ENCODE measurements at places on chromosomes 1 and 21.

DNA sequence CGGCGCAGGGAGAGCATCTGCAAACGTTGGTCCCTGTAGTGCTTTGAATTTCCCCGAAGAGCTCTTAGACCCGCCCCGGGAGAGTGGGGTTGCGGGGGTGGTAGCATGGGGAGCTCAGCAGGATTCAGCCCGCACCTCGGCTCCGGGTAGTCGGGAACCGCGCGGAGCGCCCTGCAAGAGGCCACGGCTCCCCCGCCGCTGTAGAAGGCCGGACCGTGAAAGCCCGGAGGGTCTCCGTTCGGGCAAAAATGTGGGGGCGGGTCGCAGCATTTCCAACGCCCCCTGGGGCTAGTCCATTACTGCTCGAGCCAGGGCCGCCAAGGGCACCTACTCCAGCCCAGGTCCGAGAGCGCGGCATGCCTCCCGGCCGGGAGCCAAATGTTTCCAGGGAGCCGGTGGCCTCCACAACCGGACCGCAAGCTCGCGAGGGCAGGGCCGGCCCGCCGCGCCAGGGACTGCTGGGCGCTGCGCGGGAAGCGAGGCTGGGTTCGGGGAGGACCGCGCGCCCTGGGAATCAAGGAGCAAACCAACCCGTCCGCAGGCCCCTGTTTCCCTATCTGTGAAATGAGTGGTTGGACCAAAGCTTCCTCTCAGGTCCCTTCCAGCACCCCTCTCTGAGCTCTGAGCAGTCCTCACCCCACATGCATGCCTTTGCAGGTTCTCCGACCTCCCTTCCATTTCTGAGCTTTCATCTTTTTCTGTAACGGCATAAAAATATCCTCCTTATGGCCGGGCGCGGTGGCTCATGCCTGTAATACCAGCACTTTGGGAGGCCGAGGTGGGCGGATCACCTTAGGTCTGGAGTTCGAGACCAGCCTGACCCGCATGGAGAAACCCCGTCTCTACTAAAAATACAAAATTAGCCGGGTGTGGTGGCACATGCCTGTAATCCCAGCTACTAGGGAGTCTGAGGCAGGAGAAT, 775 bp upstream of the TMEM63A start:
- no peak for DNase-seq

DNA sequence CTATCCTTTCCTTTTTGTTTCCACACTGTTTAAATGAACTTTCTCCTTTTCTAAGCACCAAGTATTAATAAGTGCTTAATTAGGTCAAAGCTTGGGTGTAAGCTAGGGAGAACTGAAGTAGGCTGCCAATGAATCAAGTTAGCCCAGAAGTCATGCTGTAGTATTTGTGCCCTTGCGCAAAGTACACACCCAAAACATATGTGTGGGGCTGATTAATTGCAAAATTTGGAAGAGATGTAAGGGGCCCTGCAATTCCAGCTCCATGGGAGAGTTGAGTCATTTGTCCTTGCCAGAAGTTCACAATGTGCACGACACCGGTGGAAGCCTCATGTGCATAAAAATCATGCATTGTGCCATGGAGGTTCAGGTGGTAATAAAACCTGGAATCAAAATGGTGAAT, 18.6 kb upstream of the NTNG1 start:
- DNase-seq: no peak

- no peak for DNase-seq
These were observed 6.5 kb downstream of the IRF2BP2 start for GRCh38 chr1:234603221-234604204.

DNA sequence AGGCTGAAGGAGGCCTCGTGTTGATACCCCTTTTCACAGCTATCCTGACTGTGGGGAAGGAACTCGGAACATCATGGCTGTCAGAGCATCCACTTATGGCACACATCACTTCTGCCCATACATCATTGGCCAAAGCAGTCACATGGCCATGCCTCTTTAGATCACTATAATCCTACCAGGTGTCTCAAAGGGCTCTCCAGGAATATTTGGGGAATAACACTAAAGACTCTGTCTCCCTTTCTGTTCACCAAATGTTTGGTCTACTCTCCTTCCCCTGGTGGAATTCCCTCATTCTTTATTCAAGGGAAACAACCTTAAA, 3.0 kb upstream of the JUN start:
- no peak for DNase-seq

DNA sequence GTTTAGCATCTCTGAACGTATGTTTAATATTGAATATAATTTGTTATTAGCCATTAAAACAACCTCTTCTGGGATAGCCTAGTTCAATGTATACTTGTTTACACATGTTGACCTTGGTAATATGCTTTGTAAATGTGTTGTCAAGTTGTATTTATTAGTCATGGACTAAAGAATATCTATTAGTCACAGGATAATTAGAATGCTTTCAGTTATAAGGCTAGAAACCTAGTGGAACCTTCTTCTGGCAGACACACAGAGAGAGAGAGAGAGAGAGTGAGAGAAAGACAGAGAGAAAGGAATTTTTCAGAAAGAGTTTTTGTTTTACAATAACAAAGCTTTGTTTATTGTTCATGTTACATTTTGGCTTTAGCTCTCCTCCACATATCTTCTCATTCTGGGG, 181.1 kb upstream of the APP start:
- DNase-seq: no peak

DNA sequence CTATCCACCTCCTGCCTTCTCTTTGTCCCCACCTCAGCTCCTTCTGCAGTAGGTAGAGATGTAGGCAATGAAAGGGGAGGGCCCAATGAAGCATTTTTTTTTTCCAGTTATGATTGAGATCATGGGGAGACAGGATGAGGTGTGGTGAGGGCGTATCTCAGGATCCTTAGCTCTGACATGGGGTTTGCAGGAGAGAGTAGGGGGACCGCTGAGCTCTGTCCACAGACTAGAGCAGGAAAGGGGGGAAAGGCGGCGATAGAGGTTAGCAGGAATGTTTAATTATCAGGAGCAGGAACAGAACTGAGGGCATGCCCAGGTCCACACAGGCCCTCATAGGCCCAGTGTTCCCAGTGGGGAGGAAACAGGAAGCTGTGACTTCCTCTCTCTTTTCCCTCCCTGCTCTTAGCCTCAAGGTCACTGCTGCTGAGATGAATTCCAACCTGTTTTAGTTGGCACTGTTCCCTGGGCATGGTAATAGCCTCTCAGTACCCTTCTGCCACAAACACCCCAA, 901 bp upstream of the RXFP4 start:
- no peak for DNase-seq

GRCh38 chr1:89942825-89943658, 51.9 kb upstream of the ZNF326 start:
- no peak for DNase-seq

- DNase-seq: no peak
These were observed 46.8 kb downstream of the PTPRU start for GRCh38 chr1:29282924-29283803.

- no peak for DNase-seq
These were observed 177.5 kb downstream of the ZZZ3 start for GRCh38 chr1:77504986-77505385.

DNA sequence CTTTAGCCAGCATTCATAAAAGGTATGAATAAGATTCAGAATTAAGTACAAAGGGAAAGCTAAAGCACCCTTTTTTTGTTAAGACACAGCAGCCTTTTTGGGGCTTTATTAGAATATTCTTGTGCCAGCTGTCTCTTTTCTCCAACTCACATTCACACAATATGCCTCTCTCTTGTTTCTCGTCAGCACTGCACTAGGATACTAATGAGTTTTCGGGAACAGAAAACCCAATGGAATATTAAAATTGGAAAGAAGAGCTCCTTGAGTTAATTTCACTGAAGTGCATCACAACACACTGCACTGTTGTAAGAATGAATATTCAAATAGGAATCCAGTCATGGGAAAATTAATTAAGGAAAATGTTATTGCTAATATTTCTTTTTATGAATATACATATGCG, 410.4 kb upstream of the BEND5 start:
- no peak for DNase-seq

GRCh38 chr1:38624336-38625039, 235.1 kb downstream of the RRAGC start:
- no peak for DNase-seq

GRCh38 chr1:205942631-205943159, 561 bp downstream of the SLC26A9 start:
- no peak for DNase-seq

GRCh38 chr1:54221113-54221834, 21.3 kb downstream of the MRPL37 start:
- DNase-seq: no peak

DNA sequence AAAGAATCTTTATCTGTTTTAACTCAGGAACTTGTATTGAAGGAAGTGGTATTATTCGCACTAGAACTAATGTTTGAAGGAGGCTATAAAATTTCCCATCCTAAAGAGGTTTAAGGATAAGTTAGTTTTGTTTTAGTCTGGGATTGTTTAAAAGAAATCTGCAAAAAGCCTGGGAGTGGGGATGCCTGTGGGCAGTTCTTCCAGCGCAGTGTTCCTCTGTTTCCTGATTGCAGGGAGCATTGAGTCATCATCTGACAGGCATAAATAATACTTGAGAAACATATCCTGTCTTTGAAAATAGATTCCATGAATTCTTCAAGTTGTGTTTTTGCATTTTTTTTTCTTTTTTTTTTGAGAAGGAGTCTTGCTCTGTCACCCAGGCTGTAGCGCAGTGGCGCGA, 350.8 kb upstream of the PTBP2 start:
- no peak for DNase-seq

DNA sequence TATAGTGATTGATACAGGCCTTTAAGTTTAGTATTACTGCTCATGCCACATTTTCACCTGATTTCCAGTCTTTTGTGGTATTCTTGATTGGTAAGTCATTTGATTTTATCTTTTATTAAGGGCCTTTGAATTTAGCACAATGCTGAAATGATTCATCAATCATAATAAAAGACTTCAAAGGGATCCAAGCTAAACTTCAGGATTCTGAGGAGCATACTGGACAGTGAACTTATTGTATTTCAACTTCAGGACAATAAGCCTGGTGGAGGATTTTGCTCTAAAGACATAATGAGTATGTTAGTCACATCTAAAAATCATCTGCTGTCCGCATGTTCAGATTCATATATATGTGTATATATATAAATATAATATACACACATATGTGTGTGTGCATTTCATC, 233.3 kb downstream of the SETD4 start:
- DNase-seq: no peak

DNA sequence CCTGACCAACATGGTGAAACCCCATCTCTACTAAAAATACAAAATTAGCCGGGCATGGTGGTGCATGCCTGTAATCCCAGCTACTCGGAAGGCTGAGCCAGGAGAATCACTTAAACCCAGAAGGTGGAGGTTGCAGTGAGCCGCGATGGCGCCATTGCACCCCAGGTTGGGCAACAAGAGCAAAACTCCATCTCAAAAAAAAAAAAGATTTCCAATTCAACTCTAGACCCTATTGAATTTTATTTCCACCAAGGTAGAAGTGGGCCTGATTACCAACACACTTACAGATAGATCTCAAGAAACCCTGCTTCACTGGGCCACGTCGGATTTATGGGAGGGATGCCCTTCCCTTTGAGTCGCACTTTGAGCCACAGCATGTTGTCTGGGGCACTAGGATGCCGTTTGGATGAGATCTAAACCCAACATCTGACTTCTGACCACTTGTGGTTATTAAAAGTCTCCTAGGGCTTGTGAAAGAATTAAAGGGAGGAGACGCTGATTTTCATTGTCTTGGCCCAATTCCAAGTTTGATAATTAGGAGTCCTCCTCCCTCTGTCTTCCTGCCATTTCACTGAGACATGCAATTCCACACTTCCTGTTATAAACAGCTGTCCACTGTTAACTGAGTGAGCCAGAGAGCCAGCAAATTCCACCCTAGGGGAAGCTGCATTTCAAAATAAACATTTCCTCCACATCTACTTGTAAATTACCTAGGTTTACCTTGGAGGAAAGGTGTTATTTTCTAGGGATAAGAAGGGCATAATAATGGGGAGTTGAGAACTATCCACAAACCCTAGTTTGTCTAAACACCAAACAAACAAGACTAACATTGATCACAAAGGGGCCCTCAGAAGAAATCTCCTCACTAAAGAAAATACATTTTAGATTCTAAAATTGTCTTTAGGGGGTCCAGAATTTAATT, 5.2 kb upstream of the RERE start:
- no peak for DNase-seq

- no peak for DNase-seq
These were observed 36.7 kb downstream of the MEF2D start for GRCh38 chr1:156463874-156464273.

GRCh38 chr21:39568361-39568760, 44.4 kb upstream of the B3GALT5 start:
- no peak for DNase-seq

GRCh38 chr1:39949891-39950290, 5.1 kb upstream of the MFSD2A start:
- DNase-seq: no peak

- no peak for DNase-seq
These were observed 27.9 kb upstream of the EPHA8 start for GRCh38 chr1:22535399-22535798.

GRCh38 chr21:23809573-23809972, 1797.7 kb downstream of the MRPL39 start:
- no peak for DNase-seq

DNA sequence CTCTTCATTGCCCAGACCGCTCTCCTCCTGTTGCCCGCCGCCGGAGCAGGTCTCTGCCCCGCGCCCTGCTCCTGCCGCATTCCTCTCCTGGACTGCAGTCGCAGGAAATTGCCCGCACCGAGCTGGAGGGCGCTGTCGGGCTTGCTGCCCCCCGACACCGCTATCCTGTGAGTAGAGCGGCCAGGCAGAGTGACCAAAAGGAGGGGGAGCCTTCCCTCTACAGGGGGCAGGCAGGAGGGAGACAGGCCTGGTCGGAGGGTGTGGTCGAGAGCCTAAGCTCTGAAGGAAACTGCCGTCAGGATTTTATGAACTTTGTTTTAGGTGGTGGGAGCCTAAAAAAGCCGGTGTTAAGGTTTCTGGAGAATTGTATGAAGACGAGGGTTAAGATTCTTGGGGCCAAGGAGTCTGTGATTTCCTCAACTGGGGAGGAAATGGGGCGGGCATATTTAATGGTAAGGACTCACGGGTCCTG, 517 bp downstream of the LRIG2 start:
- DNase-seq: no peak

DNA sequence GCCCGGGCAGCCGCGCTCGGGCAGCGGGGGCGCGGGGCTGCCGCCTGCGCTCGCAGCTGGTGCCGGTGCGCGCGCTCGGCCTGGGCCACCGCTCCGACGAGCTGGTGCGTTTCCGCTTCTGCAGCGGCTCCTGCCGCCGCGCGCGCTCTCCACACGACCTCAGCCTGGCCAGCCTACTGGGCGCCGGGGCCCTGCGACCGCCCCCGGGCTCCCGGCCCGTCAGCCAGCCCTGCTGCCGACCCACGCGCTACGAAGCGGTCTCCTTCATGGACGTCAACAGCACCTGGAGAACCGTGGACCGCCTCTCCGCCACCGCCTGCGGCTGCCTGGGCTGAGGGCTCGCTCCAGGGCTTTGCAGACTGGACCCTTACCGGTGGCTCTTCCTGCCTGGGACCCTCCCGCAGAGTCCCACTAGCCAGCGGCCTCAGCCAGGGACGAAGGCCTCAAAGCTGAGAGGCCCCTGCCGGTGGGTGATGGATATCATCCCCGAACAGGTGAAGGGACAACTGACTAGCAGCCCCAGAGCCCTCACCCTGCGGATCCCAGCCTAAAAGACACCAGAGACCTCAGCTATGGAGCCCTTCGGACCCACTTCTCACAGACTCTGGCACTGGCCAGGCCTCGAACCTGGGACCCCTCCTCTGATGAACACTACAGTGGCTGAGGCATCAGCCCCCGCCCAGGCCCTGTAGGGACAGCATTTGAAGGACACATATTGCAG, 3.0 kb downstream of the ARTN start:
- DNase-seq: no peak

All from stimulated activated CD4-positive, alpha-beta T cell treated with anti-CD3 and anti-CD28 coated beads, Interleukin-1b, Interleukin-23, amount 100 ng/mL, for 4 hours (primary cell).